ENCODE measurements at places on chromosomes 7 and 10.

DNA sequence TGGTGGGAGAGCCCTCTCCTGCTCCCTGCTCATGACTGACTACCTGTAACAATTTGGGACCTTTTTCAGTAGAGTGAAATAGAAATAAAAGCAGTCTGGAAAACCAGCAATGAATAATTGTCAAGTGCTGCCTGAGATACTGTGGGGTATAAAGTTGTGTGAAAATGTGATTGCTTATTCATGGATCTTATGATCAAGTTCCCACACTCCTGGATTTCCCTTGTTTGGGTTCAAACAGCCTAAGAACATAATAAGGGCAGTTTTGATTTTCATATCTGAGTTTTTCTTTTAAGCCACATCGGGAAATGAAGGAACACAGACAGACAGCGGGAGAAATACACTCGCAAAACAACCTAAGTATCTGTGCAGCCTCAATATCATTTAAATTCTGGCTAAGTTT lies 52.9 kb downstream of the CALD1 start:
- no peak for DNase-seq

GRCh38 chr10:129961157-129961701 lies 2.8 kb downstream of the EBF3 start:
- no peak for DNase-seq

DNA sequence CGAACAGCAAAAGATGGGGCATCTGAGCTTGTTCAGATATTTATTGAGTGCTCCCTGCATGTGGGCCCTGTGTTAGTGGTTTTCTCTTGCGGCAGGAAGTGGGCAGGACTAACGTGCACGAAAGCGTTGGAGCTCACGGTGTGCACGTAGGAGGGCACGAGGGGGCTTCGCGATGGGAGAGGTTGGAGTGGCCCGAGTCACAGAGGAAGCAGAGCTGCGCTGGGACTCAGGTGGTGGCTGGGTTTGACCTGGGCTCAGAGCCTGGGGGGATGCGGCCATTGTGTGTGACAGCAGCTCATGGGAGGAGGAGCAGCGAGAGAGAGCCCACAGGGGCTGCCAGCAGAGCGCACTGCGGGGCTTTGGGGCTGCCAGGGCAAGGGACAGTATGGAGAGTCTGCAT lies 7.7 kb downstream of the ZSCAN25 start:
- peak; percentile 46 for DNase-seq

DNA sequence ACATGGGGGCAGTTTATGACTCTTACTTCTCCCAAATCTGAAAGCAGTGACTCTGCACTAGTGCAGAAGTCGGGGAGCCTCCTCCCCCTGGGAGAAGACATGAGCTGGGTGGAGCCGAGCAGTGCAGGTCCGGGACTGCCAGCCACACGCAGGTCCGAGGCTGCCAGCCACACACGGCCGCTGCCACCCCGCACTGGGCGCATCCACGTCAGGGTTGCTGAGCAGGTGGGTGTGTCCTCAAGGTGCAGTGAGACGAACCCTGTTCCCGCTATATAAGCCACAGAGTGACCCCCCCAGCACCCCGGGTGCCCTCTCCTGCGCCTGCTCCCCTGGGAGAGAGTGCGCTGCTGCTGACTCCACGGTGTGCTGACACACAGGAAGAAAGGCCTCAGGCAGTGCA lies 430.2 kb downstream of the PTPRN2 start:
- DNase-seq = no peak

DNA sequence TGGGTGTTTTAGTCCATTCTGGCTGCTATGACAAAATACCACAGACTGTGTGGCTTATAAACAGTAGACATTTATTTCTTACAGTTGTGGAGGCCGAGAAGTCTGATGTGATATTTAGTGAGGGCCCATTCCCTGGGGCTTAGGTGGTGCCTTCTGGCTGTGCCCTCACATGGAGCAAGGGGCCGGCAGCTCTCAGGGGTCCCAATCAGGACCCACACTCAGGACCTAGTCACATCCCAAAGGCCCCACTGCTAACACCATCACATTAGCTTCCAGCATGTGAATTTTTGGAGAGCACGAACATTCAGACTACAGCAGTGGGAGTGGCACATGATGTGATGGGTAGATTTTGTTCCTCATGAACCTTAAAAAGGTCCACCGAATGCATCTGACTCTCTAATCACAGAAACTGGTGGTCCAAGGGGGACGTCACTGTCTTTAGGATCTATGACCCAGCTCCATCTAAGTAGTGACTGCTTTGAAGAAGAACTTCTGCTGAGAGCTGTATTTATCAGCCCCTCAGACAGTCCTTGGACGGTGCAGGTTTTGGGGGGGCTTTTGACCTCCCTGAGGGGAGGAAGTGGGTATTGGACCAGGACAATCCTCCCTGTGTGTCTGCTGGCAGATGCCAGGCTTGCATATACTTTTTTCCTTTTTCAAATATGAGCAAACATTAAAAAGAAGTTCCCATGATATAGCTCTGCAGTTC lies 154.5 kb upstream of the ZNF32 start:
- no peak for DNase-seq

DNA sequence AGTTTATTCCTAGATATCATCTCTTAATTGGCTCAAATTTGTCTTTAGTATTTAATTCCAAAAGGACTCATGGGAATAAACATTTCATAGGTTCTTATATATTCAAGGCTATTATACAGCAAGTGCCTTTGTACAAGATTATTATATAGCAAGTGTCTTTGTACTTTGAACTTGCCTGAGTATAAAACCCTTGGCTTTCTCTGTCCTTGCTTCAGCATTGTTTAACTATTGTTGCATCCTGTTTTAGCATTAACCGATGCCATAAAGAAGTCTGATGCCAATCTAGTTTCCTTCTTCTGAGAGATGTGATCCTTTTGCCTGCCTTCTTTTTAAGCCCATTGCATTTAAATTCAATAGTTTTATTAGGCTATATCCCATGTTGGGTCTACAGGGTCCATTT lies 270.0 kb downstream of the NEBL start:
- DNase-seq = no peak

DNA sequence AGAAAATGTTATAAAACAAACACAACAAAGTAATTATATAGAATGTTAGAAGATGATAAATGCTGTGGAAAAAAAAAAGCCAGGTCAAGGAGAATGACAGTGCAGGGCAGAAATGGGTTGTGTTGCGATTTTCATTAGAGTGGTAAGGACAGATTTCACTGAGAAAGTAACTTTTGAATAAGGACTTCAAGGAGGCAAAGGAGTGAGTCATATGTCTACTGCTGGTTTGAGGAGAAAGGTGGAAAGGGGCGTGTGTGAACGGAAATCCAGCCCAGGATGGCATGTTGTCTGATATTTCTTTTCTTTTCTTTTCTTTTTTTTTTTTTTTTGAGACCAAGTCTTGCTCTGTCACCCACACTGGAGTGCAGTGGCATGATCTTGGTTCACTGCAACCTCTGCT lies 12.3 kb upstream of the DLD start:
- DNase-seq = no peak

Data from stimulated activated CD8-positive, alpha-beta memory T cell treated with anti-CD3 and anti-CD28 coated beads, Interleukin-12 subunit alpha, Interleukin-12 subunit beta, amount 100 ng/mL, for 4 hours (primary cell).